ENCODE measurements at places on chromosomes 1 and 21. TPM values are rescaled to one million over a fixed set of nuclear protein-coding genes. Genes with fewer than 3 reads are reported as not detected.

- H3K4me1 ChIP-seq, result no peaks in the 10 kb centered on the region
- no peak overlapping the region for H3K4me3 ChIP-seq
- no peaks in the 10 kb centered on the region for H3K36me3 ChIP-seq
- DNase-seq, result no peak
- H3K27ac ChIP-seq, result no peak overlapping the region
Observed at GRCh38 chr1:168643152-168643551, 66.7 kb downstream of the XCL1 start.

EPHA2 gene
- total RNA-seq, result not detected

GRCh38 chr1:181910905-181911304 lies 150.6 kb downstream of the ZNF648 start:
- no peak overlapping the region for H3K4me3 ChIP-seq
- H3K27ac ChIP-seq, result no peak overlapping the region

GRCh38 chr1:10051656-10052055 lies 18.9 kb downstream of the UBE4B start:
- H3K27ac ChIP-seq, result no peak overlapping the region
- peaks cover 4% of the 10 kb centered on the region for H3K4me1 ChIP-seq
- no peak for DNase-seq
- H3K4me3 ChIP-seq, result no peak overlapping the region
- peaks cover 9% of the 10 kb centered on the region for H3K36me3 ChIP-seq

- no peak overlapping the region for H3K4me3 ChIP-seq
- no peak overlapping the region for H3K27ac ChIP-seq
- H3K4me1 ChIP-seq, result no peaks in the 10 kb centered on the region
- H3K36me3 ChIP-seq, result no peaks in the 10 kb centered on the region
- H3K27me3 ChIP-seq, result peaks cover 5% of the 10 kb centered on the region
Observed at GRCh38 chr1:36937371-36937770, 96.9 kb downstream of the GRIK3 start.

DNA sequence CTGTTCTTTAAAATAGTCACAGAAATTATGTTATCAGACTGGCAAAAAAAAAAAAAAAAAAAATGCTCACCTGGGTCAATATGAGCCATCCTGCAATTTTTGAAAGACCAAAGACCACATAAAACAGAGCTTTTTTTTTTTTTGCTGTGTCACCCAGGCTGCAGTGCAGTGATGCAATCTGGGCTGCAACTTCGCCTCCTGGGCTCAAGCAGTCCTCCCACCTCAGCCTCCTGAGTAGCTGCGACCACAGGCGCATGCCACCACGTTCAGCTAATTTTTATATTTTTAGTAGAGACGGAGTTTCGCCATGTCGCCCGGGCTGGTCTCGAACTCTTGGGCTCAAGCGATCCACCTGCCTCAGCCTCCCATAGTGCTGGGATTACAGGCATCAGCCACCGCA lies 62.8 kb downstream of the RGS13 start:
- H3K27ac ChIP-seq, result no peak overlapping the region
- H3K4me1 ChIP-seq, result no peaks in the 10 kb centered on the region
- DNase-seq, result no peak
- no peak overlapping the region for H3K4me3 ChIP-seq
- no peaks in the 10 kb centered on the region for H3K36me3 ChIP-seq

GRCh38 chr1:156860628-156861423 lies at the start of gene NTRK1:
Gene NTRK1 (plus strand): TSS chr1:156860865. CDS start chr1:156860935, 70 bp downstream.
- DNase-seq, result peak; percentile 90
- peaks cover 25% of the 10 kb centered on the region for H3K27me3 ChIP-seq
- H3K4me1 ChIP-seq, result peaks cover 57% of the 10 kb centered on the region
- H3K36me3 ChIP-seq, result peaks cover 13% of the 10 kb centered on the region
- peak within 1 kb of the TSS; percentile 43 for H3K27ac ChIP-seq
- H3K4me3 ChIP-seq, result peak within 1 kb of the TSS; percentile 80

SPATA45 gene
- not detected for total RNA-seq

- peak; percentile 24 for DNase-seq
- H3K36me3 ChIP-seq, result peaks cover 4% of the 10 kb centered on the region
- H3K4me1 ChIP-seq, result peaks cover 44% of the 10 kb centered on the region
- H3K27ac ChIP-seq, result no peak overlapping the region
- H3K27me3 ChIP-seq, result no peaks in the 10 kb centered on the region
Observed at GRCh38 chr1:221796700-221797099, 54.8 kb upstream of the DUSP10 start.

DNA sequence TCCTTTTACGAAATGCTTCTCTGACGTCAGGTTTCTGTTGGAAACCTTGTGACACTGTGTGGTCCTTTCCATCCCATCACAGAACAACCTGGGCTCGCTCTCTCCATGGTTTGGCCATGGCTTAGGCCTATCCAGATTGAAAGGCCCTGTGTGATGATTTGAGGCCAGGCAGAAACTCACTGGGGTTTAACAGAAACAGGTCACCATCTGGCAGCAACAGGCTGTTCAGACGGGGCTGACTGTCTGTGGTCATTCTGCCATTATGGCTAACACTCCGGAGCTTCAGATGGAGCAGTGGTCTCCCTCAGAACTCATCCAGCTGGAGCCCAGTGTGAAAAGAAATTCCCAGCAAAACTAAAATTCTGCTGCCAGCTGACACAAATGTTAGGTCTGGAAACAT lies 9.3 kb downstream of the PLEKHM2 start:
- peaks cover 25% of the 10 kb centered on the region for H3K36me3 ChIP-seq
- DNase-seq, result no peak
- H3K27ac ChIP-seq, result no peak overlapping the region

GRCh38 chr1:91572044-91572443 lies 71.4 kb downstream of the CDC7 start:
- DNase-seq, result peak; percentile 53
- peaks cover 3% of the 10 kb centered on the region for H3K27me3 ChIP-seq
- H3K4me3 ChIP-seq, result no peak overlapping the region
- H3K36me3 ChIP-seq, result no peaks in the 10 kb centered on the region

C1QA gene
- not detected for total RNA-seq

GRCh38 chr1:180540697-180541594 lies 17.8 kb upstream of the OVAAL start:
- H3K4me3 ChIP-seq, result no peak overlapping the region
- H3K27ac ChIP-seq, result no peak overlapping the region
- no peaks in the 10 kb centered on the region for H3K4me1 ChIP-seq
- peaks cover 19% of the 10 kb centered on the region for H3K27me3 ChIP-seq
- DNase-seq, result no peak
- no peaks in the 10 kb centered on the region for H3K36me3 ChIP-seq

DNA sequence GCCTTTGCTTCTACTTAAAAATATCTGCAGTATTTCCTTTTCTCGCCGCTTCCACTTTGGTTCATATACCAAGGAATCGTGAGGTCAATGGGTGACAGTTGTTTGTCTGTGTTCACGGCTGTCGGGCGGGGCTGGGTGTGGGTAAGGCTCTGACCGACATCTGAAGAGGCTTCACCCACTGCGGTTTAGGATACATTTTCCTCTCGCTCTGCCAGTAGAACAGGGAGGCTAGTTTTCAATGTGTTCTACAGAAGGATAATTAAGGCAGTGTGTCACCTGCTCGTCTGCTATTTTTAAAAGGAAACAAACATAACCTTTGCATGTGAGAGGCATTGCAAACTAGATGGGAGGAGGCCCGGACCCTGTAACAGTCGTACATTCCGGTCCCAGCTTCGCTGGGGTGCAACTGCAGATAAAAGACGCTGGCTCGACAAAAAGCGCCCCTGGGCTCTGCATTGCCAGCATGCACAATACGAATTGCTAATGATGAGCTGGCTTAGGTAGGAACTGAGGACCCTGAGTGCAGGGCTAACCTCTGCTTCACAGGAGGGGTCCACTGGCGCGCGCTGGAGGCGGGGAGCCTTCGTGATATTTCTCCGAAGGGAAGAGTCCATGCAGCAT lies 8.5 kb upstream of the ERG start:
- H3K36me3 ChIP-seq, result no peaks in the 10 kb centered on the region
- H3K27ac ChIP-seq, result peak overlapping the region; percentile 41
- DNase-seq, result peak; percentile 81
- peaks cover 18% of the 10 kb centered on the region for H3K27me3 ChIP-seq
- peak overlapping the region; percentile 75 for H3K4me3 ChIP-seq

PRCC gene
- total RNA-seq, result 120 TPM

KCNT2 gene
- total RNA-seq, result not detected

GRCh38 chr1:21298981-21299391 lies 8.7 kb upstream of the ECE1 start:
- peak overlapping the region; percentile 88 for H3K27ac ChIP-seq
- DNase-seq, result no peak
- no peaks in the 10 kb centered on the region for H3K27me3 ChIP-seq
- peak overlapping the region; percentile 24 for H3K4me3 ChIP-seq
- H3K36me3 ChIP-seq, result peaks cover 16% of the 10 kb centered on the region

DNA sequence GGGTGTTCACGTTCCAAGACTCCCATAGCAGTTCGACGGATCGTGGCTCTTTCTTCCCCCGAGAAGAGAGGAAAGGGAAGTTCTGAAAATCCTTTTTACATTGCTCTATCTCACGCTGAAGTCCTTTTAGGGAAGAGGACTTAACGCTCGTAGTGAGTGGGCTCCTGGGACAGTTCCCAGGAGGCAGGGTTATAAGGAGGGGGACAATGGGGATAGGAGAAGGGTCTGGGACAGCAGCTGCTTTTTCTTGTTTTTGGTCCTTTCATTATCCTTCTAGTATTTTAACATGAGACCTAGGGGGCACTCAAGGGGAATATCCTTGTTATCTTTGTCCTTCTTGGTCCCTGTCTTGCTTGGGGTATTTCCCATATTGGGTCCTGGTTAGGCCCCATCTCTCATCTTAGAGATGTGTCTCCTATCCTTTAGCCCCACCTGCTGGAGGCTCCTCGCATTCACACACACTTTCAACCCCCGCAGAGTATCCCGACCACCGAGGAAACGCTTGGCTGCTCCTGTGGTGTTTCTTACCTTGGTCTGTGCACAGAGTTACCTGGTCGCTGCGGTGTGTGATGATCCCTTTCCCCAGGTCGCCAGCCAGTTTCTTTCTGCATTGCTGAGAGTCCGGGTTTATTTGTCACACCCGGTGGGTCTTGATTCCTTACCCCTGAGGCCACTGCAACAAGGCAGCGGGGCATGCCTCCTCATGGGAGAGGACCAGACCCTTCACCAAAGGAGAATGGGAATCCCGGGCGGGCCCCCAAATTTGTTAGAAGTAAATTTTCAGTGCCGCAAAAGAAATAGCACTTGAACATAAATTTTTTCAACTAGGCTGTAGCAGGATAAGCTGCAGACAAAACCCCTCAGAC lies 29.7 kb downstream of the SCCPDH start:
- H3K4me1 ChIP-seq, result no peaks in the 10 kb centered on the region
- H3K27ac ChIP-seq, result no peak overlapping the region
- H3K27me3 ChIP-seq, result no peaks in the 10 kb centered on the region
- peak; percentile 87 for DNase-seq
- H3K4me3 ChIP-seq, result no peak overlapping the region
- H3K36me3 ChIP-seq, result no peaks in the 10 kb centered on the region

DNA sequence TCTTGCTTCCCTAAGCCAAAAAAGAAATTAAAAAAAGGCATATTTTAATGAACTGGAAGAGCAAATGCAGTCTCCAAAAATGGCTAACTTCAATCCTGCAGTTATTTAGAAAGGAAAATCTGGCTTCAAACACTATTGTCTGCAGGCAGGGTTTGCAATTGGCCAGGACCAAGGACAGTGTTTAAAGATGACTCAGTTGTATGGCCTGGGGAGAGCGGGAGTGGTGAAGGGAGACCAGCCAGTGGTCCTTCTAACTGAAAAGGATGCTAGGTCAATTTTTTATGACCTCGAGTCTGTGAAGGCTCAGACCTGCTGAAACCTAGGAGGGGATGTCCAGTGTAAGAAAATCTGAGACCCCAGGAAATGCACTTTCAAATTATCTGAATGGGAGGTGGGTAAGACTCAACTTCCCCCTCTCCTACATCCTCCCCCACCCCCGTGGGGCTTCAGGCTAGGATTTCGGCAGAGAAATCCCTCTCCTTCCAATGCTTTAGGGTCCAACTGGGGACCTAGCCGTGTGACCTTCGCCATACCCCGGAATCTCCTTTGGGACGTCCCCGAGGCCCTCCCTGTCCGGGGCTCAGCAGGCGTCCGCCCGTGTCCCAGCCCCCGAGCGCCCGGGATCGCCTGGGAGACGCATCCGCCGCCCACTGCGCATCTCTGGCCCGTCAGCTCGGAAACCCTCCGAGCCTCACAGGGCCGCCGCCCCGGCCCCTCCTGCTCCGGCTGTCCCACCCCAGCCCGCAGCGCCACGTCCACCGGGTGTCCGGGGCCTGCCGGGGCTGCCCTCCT lies 602 bp upstream of the RIMKLA start:
- H3K36me3 ChIP-seq, result no peaks in the 10 kb centered on the region
- H3K4me1 ChIP-seq, result peaks cover 8% of the 10 kb centered on the region
- peaks cover 39% of the 10 kb centered on the region for H3K27me3 ChIP-seq
- H3K27ac ChIP-seq, result peak overlapping the region; percentile 48
- peak overlapping the region; percentile 81 for H3K4me3 ChIP-seq

ADAM30 gene
- not detected for total RNA-seq

DNA sequence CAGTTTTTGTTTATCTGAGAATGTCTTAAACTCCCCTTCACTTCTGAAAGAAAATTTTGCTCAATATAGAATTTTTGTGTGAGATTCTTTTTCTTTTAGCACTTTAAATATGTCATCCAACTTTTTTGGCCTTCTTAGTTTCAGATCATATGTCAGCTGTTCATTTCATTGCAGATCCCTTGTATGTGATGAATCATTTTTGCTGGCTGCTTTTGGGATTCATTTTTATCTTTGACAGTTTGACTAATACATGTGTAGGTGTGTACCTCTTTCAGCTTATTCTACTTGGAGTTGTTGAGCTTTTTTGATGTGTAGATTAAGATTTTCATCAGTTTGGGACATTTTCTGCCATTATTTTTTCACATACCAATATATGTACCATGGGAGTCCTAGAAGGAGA lies 156.8 kb downstream of the FASLG start:
- H3K4me1 ChIP-seq, result peaks cover 41% of the 10 kb centered on the region
- H3K36me3 ChIP-seq, result peaks cover 10% of the 10 kb centered on the region
- peaks cover 6% of the 10 kb centered on the region for H3K27me3 ChIP-seq
- no peak for DNase-seq
- no peak overlapping the region for H3K27ac ChIP-seq

GBP5 gene
- total RNA-seq, result 110 TPM

- H3K4me3 ChIP-seq, result no peak overlapping the region
- no peak for DNase-seq
- no peaks in the 10 kb centered on the region for H3K27me3 ChIP-seq
- peaks cover 9% of the 10 kb centered on the region for H3K36me3 ChIP-seq
- no peaks in the 10 kb centered on the region for H3K4me1 ChIP-seq
Observed at GRCh38 chr1:48744032-48744431, 32.7 kb downstream of the BEND5 start.

GRCh38 chr1:207444514-207445217 lies 9.5 kb upstream of the CR2 start:
- H3K27ac ChIP-seq, result no peak overlapping the region
- no peak for DNase-seq
- H3K4me3 ChIP-seq, result no peak overlapping the region
- no peaks in the 10 kb centered on the region for H3K36me3 ChIP-seq

RAB42 gene
- not detected for total RNA-seq

TMPRSS15 gene
- total RNA-seq, result not detected

MYCL gene
- total RNA-seq, result 0.42 TPM

RORC gene
- 1.3 TPM for total RNA-seq

DNA sequence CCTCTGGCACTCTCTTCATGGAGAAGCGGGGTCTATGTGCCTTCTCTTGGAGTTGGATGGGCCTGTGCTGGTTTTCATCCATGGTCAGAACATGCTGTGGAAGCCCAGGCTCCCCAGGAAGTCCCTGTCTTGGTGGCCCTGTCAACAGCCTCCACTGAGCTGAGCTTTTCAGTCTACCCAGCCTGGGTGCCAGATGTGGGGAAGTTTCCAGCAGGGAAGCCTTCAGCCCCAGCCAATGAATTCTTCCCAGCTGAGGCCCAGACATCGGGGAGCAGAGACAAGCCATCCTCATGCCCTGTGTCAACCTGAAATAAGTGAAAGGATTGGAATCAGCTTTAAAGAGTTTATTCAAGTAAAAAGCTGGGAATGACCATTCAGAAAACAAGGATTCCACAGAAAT lies 75.1 kb upstream of the PGBD5 start:
- peaks cover 7% of the 10 kb centered on the region for H3K27me3 ChIP-seq
- no peaks in the 10 kb centered on the region for H3K4me1 ChIP-seq
- H3K36me3 ChIP-seq, result no peaks in the 10 kb centered on the region
- DNase-seq, result no peak

Data from activated CD4-positive, alpha-beta T cell treated with anti-CD3 and anti-CD28 coated beads, Interleukin-2, amount 10 ng/mL, durations not matched to agents 24 days and 14 days (primary cell).